GM06990 (cell line): ENCODE measurements at places on chromosomes 5 and 9.

DNA sequence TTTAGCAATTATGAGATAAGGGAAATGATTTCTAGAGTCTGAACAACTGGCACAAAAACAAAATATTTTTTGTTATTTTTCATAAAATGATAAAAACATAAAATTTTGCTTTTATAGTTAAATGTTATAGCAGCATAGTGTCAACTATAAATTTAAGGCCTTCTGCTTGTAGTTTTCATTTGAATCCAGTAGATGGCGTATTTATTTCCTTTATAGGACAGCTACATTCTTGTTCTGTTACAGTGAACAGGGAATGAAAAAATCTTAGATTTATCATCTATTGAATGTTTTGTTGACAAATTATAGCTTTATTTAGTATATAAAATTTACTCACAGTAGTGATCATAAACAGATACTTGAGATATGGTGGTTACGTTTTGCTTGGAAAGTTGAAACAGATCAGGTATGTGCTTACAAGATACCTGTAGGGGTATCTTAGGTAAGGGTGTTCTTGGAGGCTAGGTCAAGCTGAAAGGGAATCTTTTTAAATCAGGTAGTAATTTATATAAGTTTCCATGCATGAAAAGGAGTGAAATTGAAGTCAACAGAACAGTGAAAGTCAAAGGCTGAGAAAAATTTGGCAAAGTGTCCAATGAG lies 239.3 kb upstream of the GRIN3A start:
- peak; percentile 1 for DNase-seq

GRCh38 chr5:45252978-45253377 lies 443.2 kb downstream of the HCN1 start:
- DNase-seq, result no peak

DNA sequence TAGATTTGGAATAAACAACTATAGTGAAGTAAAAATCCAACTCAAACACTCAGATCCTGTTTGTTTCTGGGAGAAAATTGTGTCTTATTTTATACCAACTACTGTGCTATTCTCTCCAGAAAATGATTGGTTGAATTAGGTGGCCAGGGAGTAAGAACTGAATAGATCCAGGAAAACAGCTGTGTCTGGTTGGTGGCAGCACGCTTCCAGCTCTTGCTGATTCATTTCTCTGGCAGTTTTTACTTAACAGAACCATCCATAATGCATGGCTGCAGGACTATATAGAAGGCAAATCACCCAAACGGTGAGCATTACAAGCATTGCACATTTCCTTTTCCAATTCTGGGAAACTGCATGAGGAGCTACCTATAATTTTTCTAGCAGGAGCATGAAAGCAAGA lies 29.5 kb downstream of the DMAC1 start:
- DNase-seq, result no peak

DNA sequence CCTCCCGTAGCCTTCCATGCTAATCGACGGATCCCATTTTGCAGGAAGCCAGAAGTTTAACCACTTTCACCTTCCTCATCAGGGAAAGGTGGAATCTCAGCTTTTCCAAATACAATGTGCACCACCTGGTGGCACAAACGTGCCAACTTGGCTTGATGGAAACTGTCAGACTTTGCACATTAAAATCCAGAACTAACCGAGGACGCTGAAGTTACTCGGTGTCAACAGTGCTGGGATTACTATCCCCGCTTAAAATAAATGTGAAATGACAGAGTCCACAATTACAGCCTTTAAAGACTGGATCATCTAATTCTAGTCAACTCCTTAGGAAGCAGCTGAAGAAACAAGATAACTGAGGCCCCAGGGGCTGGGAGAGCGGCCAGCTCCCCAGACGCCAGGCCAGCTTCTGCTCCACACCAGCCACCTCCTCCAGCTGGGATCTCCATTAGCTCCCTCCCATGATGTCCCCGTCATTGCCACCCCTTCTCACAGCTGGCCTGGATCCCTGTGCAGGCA lies 50.1 kb upstream of the RETREG1 start:
- DNase-seq, result no peak

GRCh38 chr5:43482490-43483297 lies 971 bp downstream of the TMEM267 start:
- DNase-seq, result no peak

DNA sequence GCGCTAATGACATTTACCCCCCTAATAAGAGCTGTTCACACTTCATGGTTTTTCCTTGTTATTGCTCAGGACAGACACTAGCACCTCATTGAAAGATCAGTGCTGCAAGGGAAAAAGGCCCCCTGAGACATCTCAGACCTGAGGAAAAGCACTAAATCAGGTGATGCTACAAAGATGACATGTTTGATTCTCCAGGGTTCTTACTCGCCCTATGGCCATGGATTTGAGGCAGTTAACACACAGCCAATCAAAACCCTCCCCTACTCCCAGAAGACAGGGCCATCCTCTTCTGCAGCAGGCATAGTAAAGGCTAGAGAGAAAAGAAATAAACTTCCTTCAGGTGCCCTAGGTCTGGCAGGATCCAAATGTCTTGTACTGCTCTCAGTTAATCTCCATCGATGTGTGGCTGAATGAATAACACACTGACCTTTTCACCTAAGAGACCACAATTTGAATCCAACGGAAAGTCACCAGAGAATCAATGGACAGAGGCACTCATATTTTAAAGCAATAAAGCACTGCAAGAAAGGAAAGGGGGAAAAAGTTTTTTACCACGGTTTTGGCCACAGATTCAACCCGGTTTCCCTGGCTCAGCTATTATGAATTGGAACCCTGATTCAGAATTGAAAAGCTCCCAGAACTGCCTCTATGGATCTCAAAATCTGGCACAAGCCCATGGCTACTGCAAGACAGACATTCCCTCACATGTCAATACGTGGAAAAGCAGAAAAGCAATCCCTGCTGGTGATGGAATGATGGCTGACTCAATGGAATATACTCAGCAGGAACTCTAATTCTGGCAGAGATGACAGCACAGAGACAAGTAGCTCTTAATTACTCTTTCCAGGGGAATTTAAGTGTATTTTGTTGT lies 329.5 kb downstream of the BNC2 start:
- DNase-seq, result no peak

- no peak for DNase-seq
Measured at GRCh38 chr5:42982107-42982622, 58.0 kb downstream of the ANXA2R start.

DNA sequence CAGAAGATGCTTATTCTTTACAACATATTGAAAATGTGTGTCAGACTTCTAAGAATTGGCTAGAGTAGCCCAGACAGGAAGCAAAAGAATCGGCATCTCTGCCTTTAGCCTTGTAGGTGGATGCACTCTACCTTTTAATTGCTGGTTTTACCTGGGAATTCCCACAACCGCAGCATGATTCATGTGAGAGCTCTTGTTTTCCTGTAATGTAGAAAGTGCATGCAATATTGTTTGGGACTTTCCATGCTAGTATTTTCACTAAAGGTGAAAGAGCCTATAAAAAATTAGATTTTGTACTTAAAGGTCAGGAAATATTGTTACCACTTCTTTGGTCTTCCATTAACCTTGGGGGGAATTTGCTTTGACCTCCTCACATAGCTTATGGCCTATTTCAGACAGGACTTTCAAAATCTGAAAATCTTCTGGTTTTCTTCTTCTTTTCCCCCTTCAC lies 89.8 kb downstream of the NTRK2 start:
- peak; percentile 53 for DNase-seq

GRCh38 chr5:14174230-14174636 lies 31.1 kb downstream of the TRIO start:
- DNase-seq, result peak; percentile 44

GRCh38 chr9:126599047-126599650 lies 14.6 kb upstream of the LMX1B start:
- DNase-seq, result no peak
